Left forelimb (tissue), 1 donor: ENCODE measurements at places on chromosomes 5 and 9.

- DNase-seq, result no peak
These were observed 215.8 kb downstream of the LRRC70 start for GRCh38 chr5:62794456-62794855.

DNA sequence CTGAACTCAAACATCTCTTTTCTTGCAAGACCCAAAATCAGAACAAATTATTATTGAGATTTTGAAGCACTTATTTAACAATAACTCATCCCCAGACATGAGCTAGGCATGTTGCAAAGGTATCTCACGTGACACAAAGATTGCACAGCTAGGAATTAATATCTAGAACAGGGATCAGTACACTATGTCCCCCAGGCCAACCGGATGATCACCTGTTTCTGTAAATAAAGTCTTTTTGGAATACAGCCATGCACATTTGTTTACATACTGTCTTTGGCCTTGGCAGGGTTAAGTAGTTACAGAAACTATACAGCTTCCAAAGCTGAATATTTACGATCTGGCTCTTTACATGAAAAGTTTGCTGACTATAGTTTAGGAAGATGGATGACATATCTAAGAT is 287.7 kb downstream of the ACTL7B start:
- DNase-seq, result no peak

DNA sequence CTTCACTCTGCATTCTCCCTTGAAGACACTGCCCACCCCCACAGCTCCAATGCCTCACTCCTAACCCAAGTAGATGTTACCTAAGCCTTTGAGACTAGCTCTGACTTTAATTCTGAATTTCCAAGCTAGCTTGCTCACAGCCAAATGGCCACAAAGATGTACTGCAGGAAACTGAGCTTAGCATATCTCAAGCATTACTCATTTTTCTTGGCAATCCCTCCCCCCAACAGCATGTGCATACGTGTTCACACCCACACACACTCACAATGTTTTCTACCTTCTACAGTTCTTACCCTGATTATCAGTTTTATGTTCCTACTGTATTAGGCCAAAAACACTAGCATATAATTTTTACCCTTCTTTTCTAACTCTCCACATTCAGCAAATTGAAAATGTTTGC is 13.7 kb upstream of the GRIA1 start:
- DNase-seq, result no peak

GRCh38 chr9:82129708-82130107 is 141.1 kb downstream of the SPATA31D1 start:
- DNase-seq, result no peak

DNA sequence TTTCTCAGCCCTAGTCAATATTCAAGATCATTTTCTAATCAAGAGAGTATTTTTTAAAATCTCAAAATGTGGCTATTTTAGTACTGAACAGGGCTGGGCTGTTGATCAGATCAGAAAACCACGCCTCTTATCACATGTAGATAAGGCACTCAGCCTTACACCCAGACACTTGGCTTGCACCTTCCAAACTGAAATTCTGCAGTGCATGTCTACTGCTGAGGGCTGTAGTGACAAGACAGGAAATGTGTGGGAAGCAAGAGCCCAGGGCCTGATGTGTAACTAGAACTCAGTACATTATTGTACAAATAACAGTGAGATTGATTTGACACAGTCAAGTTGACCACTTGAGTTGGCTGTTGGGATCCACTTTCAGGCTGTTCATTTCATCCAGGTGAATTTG is 48.6 kb downstream of the UBE2QL1 start:
- DNase-seq, result peak; percentile 8

- peak; percentile 63 for DNase-seq
These were observed 121.5 kb downstream of the EHMT1 start for GRCh38 chr9:137740312-137740711.

DNA sequence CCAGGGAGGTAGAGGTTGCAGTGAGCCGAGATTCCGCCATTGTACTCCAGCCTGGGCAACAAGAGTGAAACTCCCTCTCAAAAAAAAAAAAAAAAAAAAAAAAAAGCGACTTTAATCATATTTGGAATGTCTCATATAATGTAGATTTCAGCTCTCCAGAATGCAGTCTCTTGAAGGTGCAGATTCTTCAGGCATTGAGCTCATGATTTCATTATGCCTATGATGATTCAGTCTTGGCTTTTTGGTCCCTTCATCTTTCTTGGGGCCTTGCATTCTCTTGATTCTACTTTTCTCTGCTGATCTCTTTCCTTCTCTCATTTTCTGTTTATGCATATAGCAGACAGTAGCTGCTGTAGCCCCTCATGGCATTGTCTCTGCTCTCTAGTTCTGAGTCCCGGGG is 22.9 kb downstream of the KDM4C start:
- no peak for DNase-seq
